ENCODE measurements at places on chromosomes 2 and 18. TPM values are rescaled to one million over a fixed set of nuclear protein-coding genes. Genes with fewer than 3 reads are reported as not detected.

The TFPI gene
- total RNA-seq = 16.1 TPM

GRCh38 chr2:158994920-158995676, 26.7 kb downstream of the TANC1 start:
- H3K4me3 ChIP-seq = no peak overlapping the region
- no peak overlapping the region for H3K27ac ChIP-seq
- DNase-seq = no peak
- peaks cover 5% of the 10 kb centered on the region for H3K4me1 ChIP-seq
- no peaks in the 10 kb centered on the region for H3K36me3 ChIP-seq

The LRRTM1 gene
- not detected for total RNA-seq

- no peak overlapping the region for H3K4me3 ChIP-seq
- DNase-seq = no peak
- no peaks in the 10 kb centered on the region for H3K27me3 ChIP-seq
Measured at GRCh38 chr2:57965219-57965618, 81.4 kb upstream of the VRK2 start.

DNA sequence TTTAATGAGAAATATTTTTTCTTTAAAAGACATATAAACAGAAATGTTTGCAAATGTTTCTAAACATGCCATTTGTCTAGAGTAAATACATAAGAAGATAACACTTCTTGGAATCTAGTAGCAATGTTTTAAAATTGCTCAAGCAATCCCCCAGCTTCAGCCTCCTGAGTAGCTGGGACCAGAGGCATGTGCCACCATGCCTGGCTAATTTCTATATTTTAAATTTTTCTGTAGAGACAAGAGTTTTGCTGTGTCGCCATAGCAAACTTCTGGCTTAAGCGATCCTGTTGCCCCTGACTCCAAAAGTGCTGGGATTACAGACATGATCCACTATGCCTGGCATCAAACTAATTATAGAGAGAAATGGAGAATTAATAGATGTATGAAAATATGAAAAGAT, 14.6 kb upstream of the MBD2 start:
- no peak overlapping the region for H3K27ac ChIP-seq
- no peak overlapping the region for H3K4me3 ChIP-seq
- no peak for DNase-seq
- H3K36me3 ChIP-seq = no peaks in the 10 kb centered on the region
- no peaks in the 10 kb centered on the region for H3K27me3 ChIP-seq

GRCh38 chr2:119464981-119465380, 33.3 kb downstream of the TMEM37 start:
- no peak for DNase-seq
- H3K27ac ChIP-seq = no peak overlapping the region
- no peaks in the 10 kb centered on the region for H3K36me3 ChIP-seq
- H3K4me3 ChIP-seq = no peak overlapping the region
- no peaks in the 10 kb centered on the region for H3K4me1 ChIP-seq
- H3K27me3 ChIP-seq = no peaks in the 10 kb centered on the region

- DNase-seq = no peak
- peak within 1 kb of the TSS; percentile 84 for H3K4me3 ChIP-seq
- H3K27ac ChIP-seq = peak within 1 kb of the TSS; percentile 97
- H3K4me1 ChIP-seq = peaks cover 13% of the 10 kb centered on the region
- no peaks in the 10 kb centered on the region for H3K27me3 ChIP-seq
- no peaks in the 10 kb centered on the region for H3K36me3 ChIP-seq
Measured at GRCh38 chr18:3450012-3450798, at the start of gene TGIF1. TSS of gene TGIF1 (plus strand) at chr18:3450172. CDS start at chr18:3450490, 318 bp downstream.

GRCh38 chr18:23529604-23530003, 26.3 kb downstream of the RMC1 start:
- peaks cover 84% of the 10 kb centered on the region for H3K36me3 ChIP-seq
- H3K27ac ChIP-seq = no peak overlapping the region
- H3K27me3 ChIP-seq = no peaks in the 10 kb centered on the region
- no peaks in the 10 kb centered on the region for H3K4me1 ChIP-seq
- no peak for DNase-seq
- H3K4me3 ChIP-seq = no peak overlapping the region

GRCh38 chr18:64287926-64288325, 139.0 kb upstream of the LINC00305 start:
- no peaks in the 10 kb centered on the region for H3K36me3 ChIP-seq
- no peak overlapping the region for H3K4me3 ChIP-seq
- no peak overlapping the region for H3K27ac ChIP-seq
